ENCODE measurements at places on chromosomes 6 and 20.

DNA sequence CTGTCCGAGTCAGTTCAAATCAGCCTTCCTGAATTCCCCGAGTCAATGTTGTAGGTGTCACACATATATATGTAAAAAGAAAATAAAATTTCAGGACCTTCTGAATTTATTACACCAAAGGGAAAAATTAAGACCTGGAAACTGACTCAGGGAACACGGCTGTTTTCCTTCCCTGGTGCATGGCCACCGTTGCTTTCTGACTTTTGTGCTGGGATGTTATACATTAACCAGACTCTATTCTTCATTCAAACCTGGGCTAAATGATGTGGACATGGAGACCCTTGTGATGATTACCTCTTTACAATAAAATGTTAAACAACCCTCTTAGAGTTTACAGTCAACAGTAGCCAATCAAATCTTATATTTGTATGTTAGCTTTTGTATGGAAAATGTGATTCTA is 51.4 kb upstream of the PLEKHG1 start:
- no peak for DNase-seq

- no peak for DNase-seq
Observed at GRCh38 chr6:27176523-27177484, 70.7 kb upstream of the PRSS16 start.

DNA sequence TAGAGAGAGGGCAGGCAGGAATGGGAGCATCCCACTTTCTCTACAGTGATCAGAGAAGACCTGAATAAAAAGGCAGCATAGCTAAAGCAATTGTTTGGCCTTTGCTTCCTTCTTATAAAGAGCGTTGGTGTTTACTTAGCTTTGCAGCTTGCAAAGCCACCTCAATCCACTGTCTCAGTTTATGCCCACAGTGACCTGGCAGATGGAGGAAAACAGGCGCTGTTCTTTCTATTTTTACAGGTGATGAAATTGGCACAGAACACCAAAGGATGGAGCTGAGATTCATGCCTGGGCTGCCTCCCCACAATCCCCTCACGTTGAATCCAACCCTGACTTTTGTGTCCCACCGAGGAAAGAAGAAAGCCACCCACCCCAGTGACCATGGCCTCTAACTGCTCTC is 130.5 kb downstream of the TTLL2 start:
- DNase-seq: no peak

DNA sequence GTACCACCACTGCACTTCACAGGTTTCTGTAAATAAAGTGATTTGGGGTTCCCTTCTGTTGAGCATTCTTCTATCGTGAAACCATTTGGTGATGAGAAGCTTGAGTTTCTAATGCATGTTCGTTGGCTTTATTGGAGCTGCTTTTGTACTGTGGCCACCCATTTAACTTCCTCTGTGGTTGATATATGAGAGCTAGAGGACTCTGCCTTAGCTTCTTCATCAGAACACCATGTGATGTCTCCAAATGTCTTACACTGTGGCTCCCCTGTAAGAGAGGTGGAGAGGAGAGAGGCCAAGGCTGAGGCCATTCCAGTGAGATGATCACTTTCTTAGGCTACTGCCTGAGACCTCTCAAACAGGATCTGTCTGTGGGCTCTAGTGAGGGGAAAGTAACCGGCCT is 114.5 kb downstream of the SLC16A10 start:
- no peak for DNase-seq

DNA sequence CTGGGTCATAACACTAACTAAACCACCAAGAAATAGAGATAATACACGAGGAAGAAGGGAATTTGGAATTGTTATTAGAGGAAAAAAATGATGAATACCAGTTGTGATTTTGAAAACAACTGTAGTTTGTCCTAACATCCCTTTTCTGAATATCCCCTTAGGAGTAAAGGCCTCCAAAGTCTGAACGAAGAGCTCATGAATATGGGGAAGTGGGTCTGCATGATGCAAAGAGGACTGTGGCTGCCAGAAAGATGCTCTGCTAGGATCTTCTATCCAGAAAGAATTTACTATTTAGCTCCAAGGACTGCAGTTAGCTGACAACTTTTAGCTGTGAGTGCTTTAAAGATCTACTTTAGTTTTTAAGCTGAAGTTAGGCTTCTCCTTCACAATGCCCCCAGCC is 308.8 kb upstream of the HS3ST5 start:
- no peak for DNase-seq

DNA sequence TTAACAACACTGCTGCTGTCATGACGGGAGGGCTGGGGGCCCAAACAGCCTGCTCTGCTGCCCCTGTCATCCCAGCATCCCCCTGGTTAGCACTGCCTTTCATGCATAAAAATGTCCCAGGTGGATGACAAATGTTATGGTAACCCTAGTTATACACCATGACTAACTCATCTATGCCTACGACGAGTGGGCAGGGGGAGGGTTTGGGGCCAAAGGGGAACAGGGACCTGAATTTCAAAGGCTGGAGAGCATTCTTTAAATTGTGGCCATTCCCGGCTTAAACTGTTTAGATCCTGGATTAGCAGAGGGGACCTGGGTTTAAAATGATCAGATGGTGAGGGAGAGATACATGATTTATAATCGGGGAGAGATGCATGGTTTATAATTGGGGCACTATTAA is 24.4 kb downstream of the GNAS-AS1 start:
- no peak for DNase-seq

- DNase-seq: no peak
Observed at GRCh38 chr6:108132863-108133262, 33.0 kb upstream of the NR2E1 start.

DNA sequence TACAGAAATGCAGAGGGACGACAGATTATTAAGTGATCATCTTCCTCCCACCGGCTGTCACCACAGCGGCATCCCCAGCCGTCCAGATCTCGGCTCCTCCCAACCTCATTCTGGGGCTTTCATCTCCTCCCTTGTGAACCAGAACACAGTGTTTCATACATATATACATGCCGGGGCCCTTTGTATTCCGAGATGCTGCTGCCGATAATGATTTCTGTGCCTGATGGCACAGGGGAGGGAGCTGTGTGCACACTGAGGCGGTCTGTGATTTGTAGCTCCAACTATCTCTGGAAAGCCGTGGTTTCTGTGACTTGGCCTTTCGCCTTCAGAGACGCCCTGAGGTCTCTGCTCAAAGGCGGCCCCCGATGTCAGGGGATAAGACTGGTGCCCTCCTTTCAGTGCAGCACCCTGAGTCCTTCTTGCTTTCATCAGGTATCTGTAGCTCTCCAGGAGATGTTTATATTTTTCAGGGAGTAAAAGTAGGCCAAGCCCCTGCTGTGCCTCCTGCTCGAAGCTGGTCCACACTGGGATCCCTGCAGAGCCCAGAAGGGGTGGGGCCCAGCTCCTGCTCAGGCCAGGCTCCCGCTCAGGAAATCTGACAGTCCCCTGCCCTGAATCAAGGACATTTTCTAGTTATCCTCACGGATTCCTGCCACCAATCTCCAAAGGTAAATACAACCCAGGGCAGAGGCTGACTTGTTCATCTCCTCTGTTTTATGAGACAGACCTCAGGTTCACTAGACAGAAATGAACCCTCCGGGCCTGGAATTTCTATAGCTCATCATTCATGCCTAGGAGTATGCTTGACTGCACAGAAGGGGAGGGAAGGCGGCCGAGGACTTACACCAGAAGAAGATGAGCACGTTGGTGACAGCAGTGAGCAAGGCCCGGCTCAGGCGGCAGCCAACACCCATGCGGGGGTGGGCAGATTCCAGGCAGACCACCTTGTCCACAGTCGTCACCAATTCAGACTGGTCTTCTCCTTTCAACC is 11.2 kb downstream of the LEMD2 start:
- DNase-seq: no peak

GRCh38 chr6:158170656-158171081 is 2.5 kb downstream of the GTF2H5 start:
- no peak for DNase-seq

- no peak for DNase-seq
Observed at GRCh38 chr6:129695373-129696027, 14.5 kb downstream of the ARHGAP18 start.

- no peak for DNase-seq
Observed at GRCh38 chr20:21512634-21513180, 1.2 kb downstream of the NKX2-2 start.

GRCh38 chr20:4225745-4226144 is 210.4 kb upstream of the RNF24 start:
- no peak for DNase-seq

DNA sequence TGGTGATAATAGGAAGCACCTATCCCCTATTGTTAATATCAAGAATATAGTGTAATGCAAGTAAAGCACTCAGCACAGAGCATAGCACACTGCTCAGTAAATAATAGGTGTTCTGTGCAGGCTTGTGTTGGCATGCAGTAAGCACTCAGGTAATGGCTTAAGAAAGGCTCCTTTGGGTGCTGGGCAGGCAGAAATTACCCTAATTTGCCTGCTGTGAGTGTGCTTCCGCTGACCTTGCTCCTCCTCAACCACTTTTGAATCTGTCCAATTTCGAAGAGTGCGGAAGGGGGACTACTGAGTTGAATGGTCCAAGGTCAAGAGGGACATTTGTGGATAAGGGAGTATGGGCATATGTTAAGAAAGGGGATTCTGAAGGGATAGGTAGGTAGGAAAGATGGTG is 15.4 kb downstream of the SRSF3 start:
- DNase-seq: no peak

- DNase-seq: no peak
Observed at GRCh38 chr6:44662461-44663121, 275.1 kb downstream of the CDC5L start.

Data from NCI-H1436 treated with DMSO at 0.1 percent for 48 hours (cell line).